ENCODE measurements at places on chromosomes 3 and 15.

DNA sequence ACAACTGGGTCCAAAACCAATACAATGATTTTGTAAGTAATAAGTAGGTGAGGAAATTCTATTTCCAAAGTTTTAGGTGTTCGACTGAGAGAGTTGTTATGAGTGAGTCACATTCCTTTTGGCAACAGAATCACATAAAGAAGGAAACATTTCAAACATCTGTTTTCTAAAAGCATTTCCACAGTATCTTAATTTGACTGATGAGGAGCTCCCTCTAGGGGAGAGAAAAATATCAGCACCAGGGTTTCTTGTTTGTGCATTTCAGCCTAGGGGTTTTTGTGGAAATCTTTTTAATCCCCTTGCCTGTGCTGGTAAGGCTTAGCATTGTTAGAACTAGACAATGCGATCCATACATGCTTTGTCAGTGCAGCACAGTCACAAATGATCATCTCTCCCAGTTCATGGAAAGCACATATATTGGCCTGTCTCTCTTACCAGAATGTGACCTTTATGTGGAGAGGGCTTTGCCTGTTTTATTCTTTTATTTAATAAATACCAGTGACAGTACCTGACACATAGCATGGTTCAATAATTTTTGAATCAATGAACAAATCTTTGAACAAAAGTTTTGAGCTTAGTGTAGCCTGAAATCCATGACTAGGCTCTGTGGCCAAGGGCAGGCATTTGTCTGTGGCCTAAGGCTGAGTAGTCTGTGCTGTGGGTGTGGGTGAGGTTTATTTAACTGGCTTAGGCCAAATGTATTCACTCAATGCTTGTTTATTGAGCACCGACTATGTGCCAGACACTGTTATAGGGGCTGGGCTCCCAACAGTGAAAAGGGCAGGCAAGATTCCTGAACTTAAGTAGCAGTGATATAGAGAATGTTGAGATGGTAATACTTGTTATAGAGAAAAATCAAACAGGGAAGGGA is 21.1 kb upstream of the IQCF6 start:
- peak; percentile 77 for DNase-seq

- DNase-seq, result no peak
These were observed 6.1 kb downstream of the GATA2 start for GRCh38 chr3:128486681-128487537.

DNA sequence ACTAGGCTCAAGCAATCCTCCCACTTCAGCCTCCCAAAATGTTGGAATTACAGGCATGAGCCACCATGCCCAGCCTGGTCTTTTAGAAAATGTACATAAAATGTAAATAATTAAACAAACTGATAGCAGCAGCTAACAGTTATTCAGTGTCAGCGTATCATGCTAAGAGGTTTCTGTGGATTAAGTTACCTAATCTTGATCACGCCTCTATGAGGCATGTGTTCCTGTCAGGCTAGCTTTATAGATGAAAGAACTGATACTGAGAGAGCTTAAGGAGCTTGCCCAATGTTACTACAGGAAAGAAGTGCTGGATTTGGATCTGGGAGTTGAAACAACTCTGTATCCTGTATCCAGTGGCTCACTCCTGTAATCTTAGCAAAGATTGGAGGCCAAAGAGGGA is 11.2 kb upstream of the MST1R start:
- no peak for DNase-seq

- DNase-seq, result no peak
These were observed 27.6 kb downstream of the PRR23E start for GRCh38 chr3:127220497-127220896.

DNA sequence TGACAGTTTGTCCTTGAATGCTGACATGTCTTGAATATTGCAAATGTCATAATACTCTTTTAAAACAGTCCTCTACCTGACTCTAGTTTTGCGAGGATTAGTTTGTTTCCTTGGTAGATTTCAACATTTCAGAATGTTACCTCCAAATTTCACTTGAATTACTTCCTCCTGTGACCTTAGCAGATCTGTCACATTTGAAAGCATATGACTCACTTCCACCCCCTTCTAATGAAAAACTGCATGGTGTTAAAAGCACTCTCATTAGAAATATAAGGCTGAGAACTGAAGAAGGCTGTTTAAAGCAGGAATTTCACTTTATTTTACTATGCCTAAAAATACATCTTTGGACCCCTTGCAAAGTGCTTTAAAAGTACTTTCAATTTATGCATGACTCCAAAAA is 598.7 kb upstream of the TGFBR2 start:
- DNase-seq, result no peak

DNA sequence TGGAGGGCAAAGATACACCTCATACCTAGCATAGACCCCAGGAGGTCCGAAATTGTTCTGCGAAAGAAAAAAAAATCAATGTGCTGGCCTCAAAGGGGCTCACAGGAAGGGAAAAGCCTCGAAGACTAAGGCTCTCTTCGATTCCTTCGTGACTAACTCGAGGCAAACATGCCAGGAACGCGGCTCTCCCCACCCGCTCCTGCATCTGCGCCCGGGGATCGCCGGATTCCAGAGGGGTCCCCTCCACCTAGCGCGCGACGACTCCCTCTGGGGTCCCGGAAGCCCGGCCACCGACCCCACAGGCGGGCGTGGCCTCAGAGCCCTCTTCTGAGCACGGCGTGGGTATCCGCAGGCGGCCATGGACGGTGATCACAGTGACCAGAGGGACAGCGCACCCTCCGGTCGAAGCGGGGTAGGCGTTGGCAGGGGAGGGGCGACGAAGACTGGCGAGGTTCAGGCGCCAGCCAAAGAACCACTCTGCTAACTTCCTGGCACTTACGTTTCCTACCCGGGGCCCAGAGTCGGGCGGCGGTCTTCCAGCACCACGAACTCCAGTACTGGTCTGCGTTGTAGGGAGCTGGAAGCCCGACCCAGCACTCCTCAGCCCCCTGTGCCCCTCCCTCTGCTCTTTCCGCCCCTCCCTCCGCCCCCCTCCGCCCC is 515 bp upstream of the EIF3J start:
- DNase-seq, result peak; percentile 75

DNA sequence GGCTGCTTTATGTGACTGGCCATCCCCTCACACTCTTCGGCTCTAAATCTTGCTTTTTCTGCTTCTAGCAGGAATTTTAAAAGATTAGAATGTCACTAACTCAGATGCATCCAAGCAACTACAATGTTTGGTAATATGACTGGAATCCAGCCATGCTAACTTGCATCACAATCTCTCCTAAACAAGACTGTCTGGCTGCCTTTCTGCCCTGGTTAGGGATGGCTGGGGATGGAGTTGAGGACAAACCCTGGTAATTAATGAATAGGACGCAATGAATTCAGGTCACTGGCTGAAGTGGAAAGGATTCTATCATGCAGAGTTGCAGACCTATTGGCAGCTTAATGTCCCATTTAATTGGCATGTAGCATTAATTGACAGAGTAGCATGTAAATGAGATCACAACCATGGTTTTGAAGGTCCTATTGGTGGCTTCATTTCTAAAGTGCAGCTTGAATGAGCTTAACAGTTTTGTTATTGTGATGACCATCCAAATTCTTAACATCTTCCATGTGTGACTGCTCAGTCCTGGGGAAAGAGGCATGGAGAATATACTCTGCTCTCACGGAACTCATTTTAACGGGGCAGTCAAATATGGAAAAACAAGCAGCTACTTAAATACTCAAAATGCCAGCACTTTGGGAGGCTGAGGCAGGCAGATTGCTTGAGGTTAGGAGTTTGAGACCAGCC is 21.7 kb downstream of the NMNAT3 start:
- no peak for DNase-seq

GRCh38 chr3:173905381-173905780 is 507.8 kb downstream of the NLGN1 start:
- no peak for DNase-seq

DNA sequence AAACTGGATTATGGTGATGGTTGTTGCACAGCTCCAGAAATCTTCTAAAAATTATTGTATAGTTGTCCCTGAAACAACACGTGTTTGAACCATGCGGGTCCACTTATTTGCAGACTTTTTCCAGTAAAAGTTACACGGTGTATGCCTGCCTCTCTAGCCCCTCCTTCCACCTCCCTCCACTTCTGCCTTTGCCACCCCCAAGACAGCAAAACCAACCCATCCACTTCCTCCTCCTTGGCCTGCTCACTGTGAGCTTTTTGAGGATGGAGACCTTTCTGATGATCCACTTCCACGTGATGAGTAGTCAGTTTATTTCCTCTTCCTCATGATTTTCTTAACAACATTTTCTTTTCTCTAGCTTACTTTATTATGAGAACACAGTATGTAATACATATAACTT is 5.4 kb downstream of the CYFIP1 start:
- DNase-seq, result no peak

DNA sequence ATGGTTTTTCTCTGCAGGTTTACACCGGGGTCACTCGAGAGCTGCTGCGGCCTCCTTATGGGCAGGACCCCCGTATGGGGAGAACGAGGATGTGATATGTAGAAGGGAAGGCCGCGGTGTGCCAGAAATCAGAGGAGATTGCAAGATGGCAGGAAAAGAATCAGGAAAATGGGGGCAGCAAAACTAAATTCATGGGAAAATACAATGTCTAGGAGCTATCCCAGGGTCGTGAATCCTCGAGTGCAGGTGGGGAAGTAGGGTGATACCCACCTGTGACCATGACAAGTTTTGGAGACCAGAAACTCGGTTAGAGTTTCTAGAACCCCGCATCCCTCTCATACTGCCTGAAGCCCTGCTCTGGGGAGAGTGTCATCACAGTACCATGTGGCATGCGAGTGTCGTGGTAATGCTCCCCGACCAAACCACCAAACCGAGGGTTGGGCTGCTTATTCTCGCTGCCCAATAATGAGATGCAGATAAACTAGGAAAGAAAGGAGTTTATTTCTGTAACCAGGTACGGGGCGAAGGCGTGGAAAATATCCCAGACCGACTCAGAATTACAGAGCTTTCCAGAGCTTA is 781 bp downstream of the TRNT1 start:
- DNase-seq, result no peak

- no peak for DNase-seq
These were observed 9.4 kb upstream of the ALAS1 start for GRCh38 chr3:52188556-52188955.

DNA sequence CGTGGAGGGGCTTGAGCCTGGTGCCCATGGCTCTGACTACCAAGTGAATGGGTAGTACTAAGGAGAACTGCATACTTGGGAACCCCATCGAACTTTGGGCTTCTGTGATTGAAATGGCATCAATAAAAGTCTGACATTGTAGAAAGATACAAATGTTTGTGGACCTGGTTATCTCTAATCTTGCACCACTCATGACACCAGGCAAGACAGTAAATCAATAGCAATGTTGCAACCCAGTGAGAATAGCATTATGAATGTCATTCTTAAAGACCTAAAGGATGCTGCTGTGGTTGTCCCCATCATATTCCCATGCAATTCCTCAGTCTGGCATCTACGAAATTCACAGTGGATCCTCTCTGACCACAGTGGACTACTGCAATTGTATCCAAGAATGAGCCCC is 233.6 kb upstream of the LYSMD4 start:
- no peak for DNase-seq

DNA sequence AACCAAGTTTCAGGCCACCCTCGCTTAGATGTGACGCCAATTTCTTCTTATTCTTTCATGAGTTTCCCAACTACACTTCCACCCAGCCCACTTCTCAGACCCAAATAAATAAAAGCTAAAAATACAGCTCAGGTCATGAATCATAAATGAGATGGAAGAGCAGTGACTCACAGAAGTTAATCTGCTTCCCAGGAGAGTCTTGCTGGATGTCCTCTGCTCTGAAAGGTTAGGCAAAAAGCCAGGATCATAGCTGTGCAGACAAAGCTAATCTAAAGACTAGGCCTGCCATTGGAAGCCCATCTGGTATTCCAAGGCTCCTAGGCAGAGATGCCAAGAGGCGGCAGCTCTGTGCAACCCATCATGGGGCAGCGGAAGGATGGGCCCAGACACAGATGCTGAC is 24.1 kb downstream of the SHC4 start:
- DNase-seq, result peak; percentile 98

GRCh38 chr3:124420392-124420791 is 309.9 kb upstream of the UMPS start:
- DNase-seq, result no peak

DNA sequence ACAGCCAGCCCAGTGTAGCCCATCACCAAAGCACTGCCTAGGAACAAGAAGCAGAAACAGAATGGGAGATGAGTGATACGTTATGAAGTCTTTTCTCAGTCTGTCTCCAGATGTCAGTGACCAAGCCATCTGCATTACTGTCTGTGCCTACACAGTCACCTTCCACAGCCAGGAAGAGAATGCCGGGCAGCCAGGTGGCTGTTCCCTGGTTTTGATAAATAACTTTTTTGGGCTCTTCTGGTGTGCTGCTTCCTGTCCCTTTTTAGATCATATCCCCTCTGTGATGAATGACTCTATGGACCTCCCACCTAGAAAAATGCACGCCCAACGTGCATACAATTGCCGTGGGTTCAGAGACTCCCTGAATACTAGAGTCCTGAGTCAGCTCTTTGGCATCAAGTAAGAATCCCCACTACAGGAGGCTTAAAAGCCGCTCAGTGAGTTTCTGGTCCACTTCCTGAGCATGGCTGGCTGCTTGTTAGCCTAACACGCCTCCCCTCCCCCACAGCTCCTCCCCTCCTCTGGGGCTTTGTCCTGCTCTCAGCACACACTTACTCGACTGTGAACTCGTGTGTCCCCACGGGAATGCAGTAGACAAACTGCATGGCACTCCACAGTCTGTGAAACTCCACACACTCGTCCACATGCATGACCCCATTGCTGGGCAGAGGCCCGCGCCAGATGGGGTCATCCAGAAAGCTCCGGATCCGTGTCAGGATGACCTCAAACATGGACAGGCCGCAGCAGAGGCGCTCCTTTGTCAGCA is 34.7 kb downstream of the NIPA2 start:
- peak; percentile 97 for DNase-seq

- DNase-seq, result no peak
These were observed 3.1 kb upstream of the TWF2 start for GRCh38 chr3:52242039-52242438.

DNA sequence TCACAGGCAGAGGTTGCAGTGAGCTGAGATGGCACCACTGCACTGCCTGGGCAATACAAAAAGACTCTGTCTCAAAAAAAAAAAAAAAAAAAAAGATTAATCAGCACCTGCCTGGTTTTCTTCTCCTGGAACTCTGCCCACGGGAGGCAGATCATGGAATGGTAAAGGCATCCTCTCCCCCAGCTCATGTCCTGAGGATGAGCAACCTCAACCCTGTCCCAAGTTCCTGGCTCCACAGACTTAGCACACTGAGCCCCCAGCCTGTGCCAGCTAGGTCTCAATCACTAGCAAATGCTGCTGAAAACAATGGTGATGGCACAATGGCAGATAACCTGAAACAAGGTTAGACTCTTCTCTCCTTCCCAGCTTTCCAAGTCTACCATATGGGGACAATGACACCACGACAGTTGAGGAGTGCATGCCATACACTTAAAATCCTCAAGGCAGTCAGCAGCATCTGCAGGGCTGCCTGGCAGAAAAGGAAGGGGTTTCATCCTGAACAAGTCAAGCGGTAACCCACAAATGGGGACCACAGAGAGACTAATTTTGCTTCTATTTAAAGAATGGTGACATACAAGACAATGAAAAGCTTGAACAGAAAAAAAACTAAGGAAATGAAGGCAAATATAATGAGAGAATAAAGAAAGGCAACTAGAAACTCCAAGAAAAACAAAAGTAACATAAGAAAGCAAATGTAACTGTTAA is 4.8 kb downstream of the CLN6 start:
- DNase-seq, result no peak

- no peak for DNase-seq
These were observed 218.5 kb downstream of the SLC9A9 start for GRCh38 chr3:143629726-143630125.

GRCh38 chr3:152922554-152922953 is 87.6 kb downstream of the P2RY1 start:
- no peak for DNase-seq

GRCh38 chr3:29429055-29429679 is 148.3 kb downstream of the RBMS3 start:
- DNase-seq, result no peak

Measured in fibroblast of upper back skin (primary cell).